SK-N-SH (cell line): ENCODE measurements at places on chromosomes 1 and 21. TPM values are rescaled to one million over a fixed set of nuclear protein-coding genes. Genes with fewer than 3 reads are reported as not detected.

AIRE gene
- not detected in 2 replicates for polyA plus RNA-seq

ICOSLG gene
- polyA plus RNA-seq = 0.43 and 0.52 TPM in 2 replicates

DNA sequence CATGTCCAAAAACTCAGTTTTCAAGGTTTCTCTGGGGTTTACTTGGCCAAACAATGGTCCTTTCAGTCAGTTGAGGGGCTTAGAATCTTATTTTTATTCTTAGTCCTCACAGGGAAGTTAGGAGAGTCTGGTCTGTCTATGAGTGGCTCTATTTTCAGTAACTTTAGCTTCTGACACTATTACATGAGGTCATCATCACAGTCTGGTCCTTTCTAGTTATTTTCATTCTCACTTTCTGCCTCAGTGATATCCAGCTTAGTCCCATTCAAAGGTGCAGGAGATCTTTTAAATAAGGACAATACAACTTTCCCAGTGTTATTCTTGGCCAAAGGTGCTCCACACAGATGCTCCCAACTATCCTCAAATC is 30.0 kb upstream of the FGGY start:
- DNase-seq = no peak

- peak; percentile 8 for DNase-seq
These were observed 10.8 kb upstream of the PCBP3 start for GRCh38 chr21:45632637-45633251.

DNA sequence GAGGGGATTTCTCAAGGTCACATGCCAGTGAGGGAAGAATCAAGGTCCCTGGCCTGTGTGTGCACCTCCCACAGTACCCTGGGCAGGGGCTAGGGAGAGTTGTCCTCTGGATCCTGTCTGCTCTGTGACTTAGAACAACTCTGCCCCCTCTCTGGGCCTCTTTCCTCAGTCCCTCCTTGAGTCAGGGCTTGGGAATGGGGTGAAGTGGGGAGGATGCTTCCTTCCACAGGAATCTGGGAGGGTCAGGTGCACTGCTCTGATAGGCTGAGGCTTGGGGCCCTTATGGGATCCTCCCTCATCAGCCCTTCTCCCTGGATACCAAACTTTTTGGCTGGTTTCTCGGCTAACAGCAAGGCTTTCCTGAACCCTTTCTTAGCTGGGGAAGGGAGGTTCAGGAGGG is 2.5 kb downstream of the TRNP1 start:
- no peak for DNase-seq

GRCh38 chr1:100449477-100449876 is 88.5 kb upstream of the GPR88 start:
- DNase-seq = no peak

GRCh38 chr1:162011337-162012012 is 12.2 kb downstream of the OLFML2B start:
- no peak for DNase-seq
